ENCODE measurements at places on chromosomes 12 and 14. TPM values are rescaled to one million over a fixed set of nuclear protein-coding genes. Genes with fewer than 3 reads are reported as not detected.

The CD4 gene
- total RNA-seq: 2.2 TPM

The CARMIL3 gene
- 11.8 TPM for total RNA-seq

The GARIN6 gene
- not detected for total RNA-seq

The CCDC196 gene
- total RNA-seq: not detected

The PTPRQ gene
- not detected for total RNA-seq

The MYRFL gene
- 0.82 TPM for total RNA-seq

GRCh38 chr12:6383572-6384498, at the start of gene LTBR:
Gene LTBR, plus strand, starts transcription at chr12:6384162. Its CDS starts 197 bp downstream, at chr12:6384359.
- no peaks in the 10 kb centered on the region for H3K36me3 ChIP-seq
- H3K27ac ChIP-seq: no peak within 1 kb of the TSS
- peaks cover 22% of the 10 kb centered on the region for H3K4me1 ChIP-seq
- H3K4me3 ChIP-seq: peak within 1 kb of the TSS; percentile 39
- H3K27me3 ChIP-seq: peaks cover 21% of the 10 kb centered on the region

DNA sequence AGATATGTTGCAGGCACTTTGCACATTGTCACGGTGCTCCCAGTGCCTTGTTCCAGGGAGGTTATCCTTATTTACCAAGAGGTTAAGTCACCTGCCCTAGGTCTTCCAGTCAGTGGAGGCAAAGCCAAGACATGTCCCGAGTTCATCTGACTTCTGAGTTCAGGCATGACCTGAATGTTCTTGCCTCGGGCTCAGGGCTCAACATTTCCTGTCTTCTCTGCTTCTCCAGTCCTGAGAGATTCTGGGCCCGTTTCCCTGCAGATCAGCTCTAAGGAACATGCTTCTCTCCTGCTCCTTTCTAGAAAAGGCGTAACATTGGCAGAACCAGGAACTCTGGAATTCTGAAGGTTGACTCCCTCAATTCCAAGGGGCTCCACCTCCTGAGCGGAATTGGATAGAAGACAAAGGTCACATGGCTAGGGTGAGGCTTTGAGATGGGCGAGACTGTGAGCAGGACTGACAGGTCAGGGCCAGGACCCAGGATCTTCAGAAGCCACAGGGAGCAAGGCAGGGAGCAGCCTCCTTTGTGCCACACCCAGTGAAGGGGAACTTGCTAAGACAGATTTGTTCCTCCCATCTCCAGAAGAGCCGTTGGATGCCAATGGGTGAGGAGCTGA, 19.9 kb downstream of the BDKRB2 start:
- DNase-seq: no peak
- H3K4me1 ChIP-seq: no peaks in the 10 kb centered on the region
- H3K4me3 ChIP-seq: no peak overlapping the region
- no peak overlapping the region for H3K27ac ChIP-seq

DNA sequence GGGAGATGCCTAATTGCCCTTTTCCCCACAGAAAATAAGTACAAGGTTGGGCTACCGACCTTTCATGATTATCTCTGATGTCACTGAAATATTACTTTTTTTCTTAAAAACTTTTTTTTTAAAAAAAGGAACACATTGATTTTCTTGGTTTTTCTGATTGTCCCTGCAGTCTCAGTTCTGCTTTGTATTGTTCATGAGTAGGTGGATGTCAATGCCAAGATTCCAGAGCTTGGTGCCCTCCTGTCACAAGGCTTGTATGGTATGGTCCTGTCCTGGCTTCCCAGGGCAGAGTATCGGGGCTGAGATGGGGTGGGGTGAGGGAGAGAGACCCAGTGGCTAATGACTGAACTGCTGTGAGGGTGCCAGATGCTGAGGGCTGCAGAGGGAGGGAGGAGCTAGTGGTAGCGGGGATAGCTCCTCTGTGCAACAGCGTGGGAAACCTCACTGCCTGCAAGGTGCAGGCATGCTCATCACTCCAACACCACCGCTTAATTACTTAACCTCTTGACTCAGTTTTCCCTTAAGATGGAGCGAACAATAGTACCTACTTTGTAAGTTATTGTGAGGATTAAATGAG, 4.4 kb upstream of the CTDSP2 start:
- no peak overlapping the region for H3K4me3 ChIP-seq
- H3K27ac ChIP-seq: no peak overlapping the region
- peaks cover 12% of the 10 kb centered on the region for H3K27me3 ChIP-seq
- H3K4me1 ChIP-seq: peaks cover 47% of the 10 kb centered on the region

DNA sequence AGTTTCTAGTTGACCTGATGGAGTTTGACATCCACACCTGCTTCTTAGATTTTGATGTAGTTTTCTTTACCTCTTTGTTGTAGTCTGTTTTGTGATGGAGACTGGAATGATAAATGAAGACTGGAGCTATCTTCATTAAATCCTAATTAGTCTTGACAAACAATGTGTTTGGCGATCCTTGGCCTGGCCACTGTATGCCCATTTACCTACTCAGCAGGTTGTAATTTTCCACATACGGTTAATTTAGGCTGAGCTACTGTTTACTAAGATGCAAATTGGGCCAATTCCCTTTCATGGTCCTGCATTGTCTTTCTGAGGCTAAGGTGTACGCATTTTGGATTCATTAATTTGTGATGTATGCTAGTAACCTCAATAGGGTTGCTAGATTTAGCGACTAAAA, at the start of gene TAS2R7:
TAS2R7 (minus strand) TSS at position 41 of the 400 bp plus-strand sequence. CDS start 57 bp downstream, outside the sequence.
- no peaks in the 10 kb centered on the region for H3K27me3 ChIP-seq
- peaks cover 24% of the 10 kb centered on the region for H3K4me1 ChIP-seq
- H3K36me3 ChIP-seq: no peaks in the 10 kb centered on the region
- no peak within 1 kb of the TSS for H3K27ac ChIP-seq
- no peak for DNase-seq

DNA sequence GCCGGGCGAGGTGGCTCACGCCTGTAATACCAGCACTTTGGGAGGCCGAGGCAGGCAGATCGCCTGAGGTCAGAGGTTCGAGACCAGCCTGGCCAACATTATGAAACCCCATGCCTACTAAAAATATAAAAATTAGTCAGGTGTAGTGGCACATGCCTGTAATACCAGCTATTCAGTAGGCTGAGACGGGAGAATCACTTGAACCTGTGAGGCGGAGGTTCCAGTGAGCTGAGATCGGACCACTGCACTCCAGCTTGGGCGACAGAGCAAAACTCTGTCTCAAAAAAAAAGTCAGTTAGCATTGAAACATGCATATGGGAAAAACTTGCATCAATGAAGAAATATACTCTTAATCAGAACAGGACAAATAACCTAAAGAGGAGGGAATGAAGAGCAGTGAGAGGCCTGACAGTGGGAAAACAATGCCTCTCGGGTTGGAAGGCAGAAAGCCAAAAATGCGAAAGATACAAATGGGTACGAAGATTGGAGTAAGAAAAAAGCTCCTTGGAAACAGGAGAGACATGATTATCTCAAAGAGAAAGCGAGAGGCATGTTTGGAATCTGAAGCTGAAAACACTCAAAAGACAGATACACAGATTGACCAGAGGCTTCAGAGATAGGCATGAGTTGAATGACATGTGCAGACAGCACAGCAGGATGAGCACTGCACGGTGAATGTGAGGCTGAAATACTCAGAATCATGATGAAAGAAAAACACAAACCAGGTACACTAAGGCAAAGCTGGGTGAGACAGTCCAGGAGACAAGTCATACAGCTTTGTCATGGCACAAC, 30.6 kb downstream of the RESF1 start:
- H3K4me1 ChIP-seq: peaks cover 13% of the 10 kb centered on the region
- no peaks in the 10 kb centered on the region for H3K27me3 ChIP-seq
- no peak for DNase-seq
- no peak overlapping the region for H3K4me3 ChIP-seq
- peaks cover 27% of the 10 kb centered on the region for H3K36me3 ChIP-seq
- H3K27ac ChIP-seq: 0 out of 2 replicates have a peak overlapping the region, but pooled peaks have one; percentile 41

- H3K4me1 ChIP-seq: peaks cover 17% of the 10 kb centered on the region
- peak; percentile 65 for DNase-seq
- H3K4me3 ChIP-seq: no peak overlapping the region
- no peaks in the 10 kb centered on the region for H3K36me3 ChIP-seq
- H3K27me3 ChIP-seq: no peaks in the 10 kb centered on the region
- no peak overlapping the region for H3K27ac ChIP-seq
These were observed 77.9 kb downstream of the TMEM30B start for GRCh38 chr14:61203081-61203753.

All from GM23338 (cell line).